ENCODE measurements at places on chromosomes 2 and 18.

DNA sequence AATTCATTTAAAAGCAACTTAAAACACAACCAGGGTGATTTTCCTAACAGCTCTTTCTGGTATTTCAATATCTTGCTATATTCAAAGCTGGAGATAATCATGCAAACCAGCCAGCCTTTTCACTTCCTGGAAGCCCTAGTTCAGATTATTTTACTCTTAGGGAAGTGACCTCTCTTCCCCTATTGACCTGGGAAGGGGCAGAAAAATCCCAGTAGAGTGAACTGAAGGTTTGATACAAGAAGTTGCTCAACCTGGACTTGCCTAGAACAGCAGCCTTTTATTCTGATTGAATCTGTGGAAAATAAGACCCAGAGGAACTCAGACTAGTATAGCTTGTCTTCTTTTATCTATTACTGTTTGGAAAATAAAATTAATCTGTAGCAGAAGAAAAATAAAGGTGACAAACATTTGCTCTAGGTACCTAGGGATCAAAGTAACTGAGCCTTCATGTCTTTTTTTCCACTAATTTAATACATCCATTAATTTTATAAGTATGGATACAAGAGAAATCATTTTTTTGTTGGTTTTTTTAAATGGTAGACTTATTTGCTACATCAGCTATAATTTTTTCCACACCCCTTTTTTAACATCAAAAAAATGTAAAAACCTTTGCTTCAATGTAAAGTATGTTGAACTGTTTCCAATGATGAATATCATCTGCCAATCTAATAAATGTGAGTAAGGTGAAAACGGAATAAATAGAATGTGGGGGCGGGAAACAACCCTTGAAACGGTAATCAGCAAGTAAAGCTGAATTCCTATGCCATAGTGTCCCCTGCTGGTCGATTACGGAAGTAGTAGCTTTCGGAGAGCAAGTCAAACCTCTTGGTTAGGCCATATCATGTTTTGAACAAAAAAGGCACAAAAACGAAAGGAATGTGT is 629.9 kb downstream of the NRXN1 start:
- DNase-seq = no peak

GRCh38 chr18:68837665-68838451 is 40.0 kb downstream of the CCDC102B start:
- no peak for DNase-seq

DNA sequence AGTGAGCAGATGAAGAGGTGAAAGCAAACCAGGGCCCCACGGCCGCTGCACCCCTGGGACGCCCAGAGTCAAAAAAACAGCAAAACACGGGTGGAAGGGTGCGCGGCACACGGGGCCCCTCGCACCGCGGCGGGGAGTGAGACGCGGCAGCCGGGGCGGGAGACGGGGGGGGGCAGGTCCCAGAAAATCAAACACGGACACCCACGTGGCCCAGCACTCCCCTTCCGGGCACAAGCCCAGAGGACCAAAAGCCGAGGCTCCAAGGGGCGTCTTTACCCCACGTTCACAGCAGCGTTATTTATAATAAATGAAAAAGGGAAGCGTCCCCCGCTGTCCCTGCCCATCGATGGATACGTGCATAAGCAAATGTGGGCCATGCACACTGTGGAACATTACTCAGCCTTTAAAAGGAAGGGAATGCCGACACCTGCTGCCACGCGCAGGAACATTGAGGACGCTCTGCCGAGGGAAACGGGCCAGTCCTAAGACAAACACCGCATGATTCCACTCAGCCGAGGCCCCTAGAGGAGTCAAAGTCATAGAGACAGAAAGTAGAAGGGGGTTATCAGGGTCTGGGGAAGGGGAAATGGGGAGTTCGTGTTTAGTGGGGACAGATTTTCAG is 677 bp upstream of the COPS9 start:
- no peak for DNase-seq

GRCh38 chr2:28729698-28730097 is 21.9 kb upstream of the PPP1CB start:
- DNase-seq = no peak

- DNase-seq = no peak
Measured at GRCh38 chr2:60741576-60741975, 14.5 kb upstream of the PAPOLG start.

DNA sequence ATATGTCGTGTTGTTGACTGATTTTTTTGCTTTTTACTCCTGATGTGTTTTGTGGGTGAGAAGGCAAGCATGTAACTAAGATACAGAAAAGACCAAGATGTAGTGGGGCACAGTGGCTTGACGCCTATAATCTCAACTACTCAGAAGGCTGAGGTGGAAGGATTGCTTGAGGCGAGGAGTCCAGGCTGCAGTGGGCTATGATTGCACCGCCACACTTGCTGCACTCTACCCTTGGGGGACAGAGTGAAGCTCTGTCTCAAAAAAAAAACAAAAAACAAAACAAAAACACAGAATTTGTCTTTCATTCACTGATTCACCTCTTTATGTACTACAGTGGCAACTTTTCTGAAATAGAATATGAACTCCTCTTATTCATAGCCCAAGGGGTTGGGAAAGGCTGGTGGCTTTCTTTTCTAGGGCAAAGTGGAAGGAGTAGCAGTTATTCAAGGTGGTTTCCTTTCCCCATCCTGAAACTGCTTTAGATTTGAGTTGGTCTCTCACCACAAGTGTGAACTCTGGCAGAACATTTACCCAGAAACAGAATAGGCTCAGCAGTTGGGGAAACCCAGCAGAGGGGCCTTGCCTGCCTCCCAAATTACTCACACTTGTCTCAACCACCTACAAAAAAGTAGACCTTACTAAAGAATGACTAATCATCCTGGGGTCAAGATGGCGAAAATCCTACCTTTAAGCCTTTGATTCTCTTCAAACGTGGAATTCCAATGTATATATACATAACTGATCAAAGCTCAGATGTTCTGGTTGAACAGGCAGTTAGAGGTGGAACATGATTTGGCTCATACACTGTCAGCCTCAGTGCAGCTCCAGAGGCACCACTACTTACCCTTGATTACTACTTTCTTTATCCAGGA is 6.5 kb downstream of the TANK start:
- DNase-seq = peak; percentile 50

DNA sequence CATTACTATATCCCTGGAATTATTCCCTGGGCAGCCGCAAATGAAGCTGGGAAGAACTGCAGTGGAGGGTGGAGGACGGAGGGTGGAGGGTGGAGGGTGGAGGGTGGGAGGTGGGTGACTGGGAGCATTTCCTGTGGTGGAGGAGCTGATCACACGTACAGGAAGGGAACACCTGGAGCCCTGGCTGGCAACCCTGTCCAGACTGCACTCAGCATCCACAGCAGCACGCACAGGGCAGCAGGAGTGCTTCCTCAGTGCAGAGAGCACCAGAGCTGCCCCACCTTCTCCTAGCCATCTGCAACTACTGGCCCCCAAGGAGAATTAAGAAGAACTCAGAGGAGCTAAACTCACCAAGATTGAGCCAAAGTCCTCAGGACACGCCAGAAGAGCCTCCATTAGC is 249.9 kb downstream of the EIPR1 start:
- DNase-seq = no peak

- no peak for DNase-seq
Measured at GRCh38 chr2:30105556-30105955, 41.3 kb upstream of the YPEL5 start.

DNA sequence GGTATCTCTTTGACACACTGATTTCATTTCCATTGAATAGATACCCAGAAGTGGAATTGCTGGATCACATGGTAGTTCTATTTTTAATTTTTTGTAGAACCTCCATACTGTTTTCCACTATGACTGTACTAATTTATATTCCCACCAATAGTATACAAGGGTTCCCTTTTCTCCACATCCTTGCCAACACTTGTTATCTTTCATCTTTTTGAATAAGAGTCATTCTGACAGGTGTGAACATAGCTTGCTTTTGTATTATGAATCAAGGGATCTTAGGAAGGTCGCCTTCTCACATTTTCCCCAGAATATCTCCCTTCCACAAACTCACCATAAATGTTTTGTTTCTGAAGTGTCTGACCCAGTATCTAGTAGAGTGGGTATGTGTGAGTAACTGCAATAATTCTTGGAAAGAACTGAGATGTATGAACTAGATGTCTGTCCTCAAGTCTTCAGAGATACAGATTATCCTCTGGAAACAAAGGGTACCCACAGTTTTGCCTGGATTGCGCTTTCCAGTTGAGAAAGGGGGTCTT is 17.1 kb upstream of the SP3 start:
- DNase-seq = no peak

DNA sequence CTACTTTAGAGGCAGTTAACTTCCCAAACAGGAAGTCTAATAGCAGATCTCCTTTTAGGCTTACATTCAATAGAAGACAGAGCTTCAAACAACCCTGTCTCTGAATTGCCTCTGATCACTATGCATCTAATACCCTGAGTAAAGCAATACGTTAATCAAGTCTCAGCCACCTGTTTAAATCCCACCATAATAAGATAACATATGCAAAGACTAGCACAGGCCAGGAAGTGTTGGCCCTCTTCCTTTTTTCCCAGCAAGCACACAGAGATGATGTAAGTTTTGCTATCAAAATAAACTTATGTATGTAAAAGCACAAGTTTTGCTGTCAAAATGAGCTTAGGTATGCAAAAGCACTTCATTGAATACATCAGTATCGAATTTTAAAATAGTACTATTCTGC is 385.5 kb downstream of the RND3 start:
- DNase-seq = no peak

- peak; percentile 65 for DNase-seq
Measured at GRCh38 chr18:48834413-48835031, 116.2 kb downstream of the SMAD7 start.

- peak; percentile 65 for DNase-seq
Measured at GRCh38 chr18:59900222-59901128, 679 bp downstream of the PMAIP1 start.

DNA sequence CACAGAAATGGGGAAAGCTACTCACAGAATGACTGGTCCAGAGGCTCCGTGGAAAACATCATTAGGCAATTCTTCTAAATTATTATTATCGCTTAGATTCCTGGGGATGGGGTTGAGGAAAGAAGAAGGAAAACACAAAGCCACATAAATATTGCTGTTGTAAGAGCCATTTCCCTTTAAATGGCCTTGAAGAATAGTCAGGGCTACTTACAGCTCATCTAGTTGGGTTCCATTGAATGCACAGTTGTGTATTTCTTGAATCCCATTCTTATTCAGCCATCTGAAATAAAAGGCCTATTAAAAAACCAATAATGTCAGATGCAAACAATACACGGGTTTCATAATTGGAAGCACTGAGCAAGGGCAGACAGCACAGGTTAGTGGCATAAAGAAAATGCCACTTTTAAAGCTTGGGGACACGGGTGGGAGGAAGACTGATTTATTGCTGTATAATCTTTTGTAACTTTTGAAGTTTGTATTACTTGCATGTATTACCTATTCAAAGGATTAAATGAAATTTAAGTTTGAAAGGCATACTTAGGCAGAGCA is 171.4 kb downstream of the FSHR start:
- DNase-seq = no peak

DNA sequence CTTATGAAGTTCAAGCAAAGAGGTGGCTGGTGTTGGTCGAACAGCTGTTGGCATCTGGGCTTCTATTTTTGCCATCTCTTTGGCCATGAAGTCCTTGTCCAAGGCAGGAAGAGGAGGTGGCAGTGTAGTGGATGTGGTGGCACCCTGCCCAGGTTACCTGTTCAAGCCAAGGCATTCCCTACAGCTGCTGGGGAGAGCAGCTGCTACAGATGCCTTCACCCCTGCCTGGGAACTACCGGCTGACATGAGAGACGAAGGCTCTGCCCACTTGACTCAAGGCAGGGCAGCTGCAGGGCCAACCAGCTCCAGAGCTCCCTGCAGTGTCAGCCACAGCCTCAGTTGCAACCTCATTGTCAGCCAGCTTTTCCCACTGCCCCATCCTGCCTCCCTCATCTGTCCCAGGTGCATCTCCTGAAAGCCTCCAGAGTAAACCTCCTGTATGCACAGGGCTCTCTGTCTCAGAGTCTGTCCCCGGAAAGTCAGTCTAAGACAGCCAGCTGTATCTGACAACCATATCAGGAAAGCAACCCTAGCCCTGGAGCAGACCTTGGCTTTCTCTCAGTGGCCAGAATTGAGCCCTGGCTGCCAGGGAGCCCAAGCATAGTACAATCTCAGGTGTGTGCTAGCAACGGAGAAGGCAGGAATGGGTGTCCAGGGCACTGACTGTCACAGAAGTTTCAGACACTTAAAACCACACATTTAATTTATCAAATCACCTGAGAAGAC is 115.9 kb downstream of the RPIA start:
- no peak for DNase-seq

DNA sequence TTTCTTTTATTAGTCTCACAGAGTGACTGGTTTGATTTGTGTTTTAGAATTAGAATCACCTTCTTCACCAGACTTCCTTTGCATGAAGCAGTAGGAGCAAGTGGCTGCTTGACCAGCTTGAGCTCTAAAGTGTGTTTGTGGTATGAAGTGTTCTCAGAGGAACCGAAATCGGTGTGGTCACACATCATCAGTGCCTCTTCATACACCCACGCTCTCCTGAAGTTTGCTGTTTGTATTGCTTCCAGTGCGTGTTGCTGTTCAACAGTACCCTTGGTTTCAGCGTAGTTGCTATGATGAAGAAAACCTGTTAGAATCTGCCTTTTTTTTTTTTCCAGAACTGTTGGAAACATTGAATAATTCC is 77.9 kb downstream of the LIMS1 start:
- DNase-seq = peak; percentile 20

DNA sequence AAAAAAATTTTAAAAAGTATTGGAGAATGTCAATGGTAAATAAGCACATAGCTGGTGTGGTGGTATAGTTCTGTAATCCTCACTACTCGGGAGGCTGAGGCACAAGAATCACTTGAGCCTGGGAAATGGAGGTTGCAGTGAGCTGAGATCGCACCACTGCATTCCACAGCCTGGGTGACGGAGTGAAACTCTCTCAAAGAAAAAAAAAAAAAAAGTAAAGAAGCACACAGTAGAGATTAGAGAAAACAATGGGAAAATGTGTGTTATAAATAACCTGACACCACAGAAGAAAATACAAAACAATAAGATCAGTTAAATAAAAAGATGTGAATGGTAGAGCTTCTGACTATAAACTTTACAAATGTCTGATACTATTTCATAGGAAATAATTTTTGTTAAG is 163.7 kb upstream of the WDSUB1 start:
- no peak for DNase-seq

DNA sequence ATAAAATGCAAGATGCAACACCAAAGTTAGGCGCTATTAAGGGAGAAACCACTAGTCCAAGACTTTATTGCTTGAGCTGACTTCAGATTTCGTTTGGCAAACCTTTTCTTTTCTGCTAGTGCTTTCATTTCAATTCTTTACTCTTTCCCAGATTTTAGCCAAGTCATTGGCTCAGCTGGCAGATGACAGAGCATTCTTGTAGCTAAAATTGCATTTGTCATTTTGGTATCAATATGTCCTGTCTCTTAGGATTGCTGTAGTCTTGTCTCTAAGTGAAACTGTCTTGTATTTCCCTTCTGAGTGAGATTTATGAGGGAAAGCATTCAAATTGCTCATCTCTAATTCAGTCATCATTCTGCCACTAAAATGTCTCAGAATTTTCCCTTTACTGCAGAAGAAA is 335.1 kb downstream of the METTL4 start:
- DNase-seq = no peak

All from activated gamma-delta T cell treated with anti-CD3 and anti-CD28 coated beads, Interleukin-2, amount 50 U/mL, for 16 hours (primary cell).